ENCODE measurements at places on chromosomes 3 and 15. TPM values are rescaled to one million over a fixed set of nuclear protein-coding genes. Genes with fewer than 3 reads are reported as not detected.

EHHADH gene
- 6.1 TPM for total RNA-seq

- no peak for DNase-seq
Observed at GRCh38 chr15:66748708-66749035, 46.6 kb downstream of the SMAD6 start.

DNA sequence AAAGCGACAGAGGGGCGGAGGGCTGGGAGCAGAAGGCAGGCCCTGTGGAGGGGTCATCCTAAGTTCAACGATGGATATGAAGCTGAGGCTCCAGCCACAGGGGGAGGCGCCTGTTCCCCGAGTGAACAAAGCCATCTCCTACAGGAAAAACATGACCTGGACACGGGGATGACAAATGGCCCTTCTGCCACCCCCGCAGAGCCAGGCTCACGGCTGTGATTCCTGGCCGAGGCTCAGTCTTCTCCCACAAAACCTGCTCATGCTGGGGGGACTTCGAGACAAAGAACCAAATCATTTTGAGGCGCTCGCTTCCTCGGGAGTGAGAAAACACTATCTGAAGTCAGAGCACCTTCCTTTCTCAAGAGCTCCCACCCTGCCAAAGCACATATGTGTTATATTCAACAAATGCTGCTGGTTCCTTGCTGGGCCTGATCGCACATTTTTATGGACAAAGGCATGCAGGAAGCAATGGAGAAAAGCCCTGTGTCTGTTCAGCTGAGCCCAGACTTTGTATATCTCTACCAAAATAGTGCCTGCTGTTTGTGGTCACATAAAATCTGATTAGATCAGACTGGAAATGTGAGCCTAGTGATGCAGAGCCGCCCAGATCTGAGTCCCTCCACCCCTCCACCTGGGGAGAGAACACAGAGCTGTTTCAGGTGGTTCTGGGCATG lies 5.6 kb downstream of the RBP1 start:
- DNase-seq, result no peak

DNA sequence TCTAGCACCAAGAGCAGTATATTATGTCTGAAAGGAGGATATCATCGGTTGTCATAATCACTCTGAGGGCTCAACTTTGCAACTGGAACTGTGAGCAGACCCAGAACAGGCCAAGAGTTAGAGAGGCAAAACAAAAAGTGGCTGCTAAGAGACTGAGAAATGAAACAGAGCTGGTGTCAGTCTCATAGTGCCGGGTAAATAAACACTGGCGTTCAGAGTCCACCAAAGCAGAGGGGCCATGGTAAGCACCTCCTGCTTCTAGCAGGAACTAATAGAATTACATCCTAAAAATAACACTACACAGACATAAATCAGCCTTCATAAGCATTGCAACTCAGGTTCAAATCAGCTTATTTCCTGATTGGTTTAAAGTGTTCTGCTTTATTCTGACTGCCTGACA lies 10.3 kb upstream of the IL12A start:
- DNase-seq, result no peak

- DNase-seq, result no peak
Observed at GRCh38 chr15:96716075-96716474, 385.6 kb downstream of the NR2F2 start.
